ENCODE measurements at places on chromosomes 4 and X.

GRCh38 chr4:100424376-100424775 lies 93.4 kb downstream of the EMCN start:
- DNase-seq: no peak

- DNase-seq: no peak
These were observed 58.6 kb downstream of the AREG start for GRCh38 chr4:74503580-74503979.

DNA sequence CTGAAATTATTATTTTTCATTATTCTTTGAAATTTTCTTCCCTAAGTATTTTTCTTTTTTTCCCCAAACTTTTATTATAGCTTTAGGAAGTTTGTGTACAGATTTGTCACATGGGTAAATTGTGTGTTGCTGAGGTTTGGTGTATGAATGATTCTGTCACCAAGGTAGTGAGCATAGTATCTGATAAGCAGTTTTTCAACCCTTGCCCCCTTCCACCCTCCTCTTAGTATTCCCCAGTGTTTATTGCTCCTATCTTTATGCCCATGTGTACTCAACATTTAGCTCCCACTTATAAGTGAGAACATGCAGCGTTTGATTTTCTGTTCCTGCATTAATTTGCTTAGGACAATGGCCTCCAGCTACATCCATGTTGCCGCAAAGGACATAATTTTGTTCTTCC lies 103.9 kb upstream of the MAGEB2 start:
- no peak for DNase-seq

- DNase-seq: no peak
These were observed 118.1 kb upstream of the TLR3 start for GRCh38 chr4:185950891-185951290.

DNA sequence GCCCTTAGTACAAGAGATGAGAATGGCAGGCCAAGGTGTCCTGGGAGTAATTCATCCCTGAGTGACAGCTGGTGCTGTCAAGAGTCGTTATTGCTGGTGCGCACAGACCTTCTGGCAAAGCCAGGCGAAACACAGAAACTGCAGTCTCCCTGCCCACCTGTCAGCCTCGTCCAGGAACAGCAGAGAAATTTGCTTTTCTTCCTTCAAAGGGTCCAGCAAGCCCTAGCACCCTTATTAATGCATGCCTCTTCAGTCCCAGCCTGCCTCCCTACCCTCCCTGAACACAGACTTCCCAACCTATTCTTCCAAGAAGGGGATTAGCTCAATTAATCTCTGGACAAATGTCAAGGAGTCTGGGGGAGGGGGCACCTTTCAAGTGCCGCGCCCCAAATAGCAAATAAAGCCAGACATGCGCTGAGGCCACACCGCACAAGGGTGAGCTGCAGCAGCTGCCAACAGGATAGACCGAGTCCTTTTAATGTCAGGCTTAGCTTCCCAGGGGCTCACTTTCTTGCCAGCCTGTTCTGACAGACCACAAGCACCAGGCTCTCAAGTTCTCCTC lies 250.7 kb upstream of the RASGEF1B start:
- no peak for DNase-seq

Data from stimulated activated CD8-positive, alpha-beta memory T cell treated with anti-CD3 and anti-CD28 coated beads, Interleukin-4, amount 100 ng/mL, for 1 hour (primary cell).